Substantia nigra (tissue), 51 donors: ENCODE measurements at places on chromosomes 4 and X.

GRCh38 chr4:35963974-35964515 is 280.3 kb downstream of the ARAP2 start:
- no peak for DNase-seq

DNA sequence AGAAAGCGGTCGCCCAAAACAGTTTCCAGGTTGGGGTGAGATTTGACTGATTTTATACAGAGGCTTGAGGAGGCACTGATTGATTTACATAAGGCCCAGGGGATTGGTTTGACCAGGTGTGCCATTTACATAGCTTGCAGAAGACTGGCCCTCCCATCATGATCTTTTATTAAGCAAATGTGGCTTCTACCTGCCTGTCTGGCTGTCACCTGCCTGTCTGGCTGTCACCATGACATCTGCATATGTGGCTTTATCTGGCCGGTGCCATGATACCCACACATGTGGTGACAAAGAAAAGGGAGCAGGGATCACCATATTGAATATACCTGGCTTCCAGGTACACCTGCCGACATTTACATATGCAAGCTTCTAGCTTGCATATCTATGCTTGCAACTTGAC is 17.0 kb upstream of the CDS1 start:
- DNase-seq, result no peak

GRCh38 chr4:5040856-5041620 is 10.2 kb upstream of the STK32B start:
- no peak for DNase-seq

DNA sequence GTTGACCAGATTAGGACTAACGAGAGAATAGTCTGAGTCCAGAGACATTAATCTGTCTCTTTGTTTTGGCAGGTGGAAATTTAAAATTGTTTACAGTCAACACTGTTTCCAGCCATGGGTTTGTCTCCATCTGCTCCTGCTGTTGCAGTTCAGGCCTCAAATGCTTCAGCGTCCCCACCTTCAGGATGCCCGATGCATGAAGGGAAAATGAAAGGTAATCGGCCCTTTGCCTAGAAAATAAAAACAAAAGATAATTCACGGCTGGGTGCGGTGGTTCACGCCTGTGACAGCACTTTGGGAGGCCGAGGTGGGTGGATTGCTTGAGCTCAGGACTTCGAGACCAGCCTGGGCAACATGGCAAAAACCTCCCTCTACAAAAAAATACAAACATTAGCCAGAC is 815 bp downstream of the HCCS start:
- no peak for DNase-seq

- DNase-seq, result no peak
Observed at GRCh38 chr4:42750091-42750490, 93.2 kb upstream of the ATP8A1 start.

GRCh38 chr4:76504613-76505465 is 69.8 kb downstream of the SHROOM3 start:
- DNase-seq, result no peak

GRCh38 chr4:156732634-156733033 is 239.0 kb downstream of the PDGFC start:
- no peak for DNase-seq

DNA sequence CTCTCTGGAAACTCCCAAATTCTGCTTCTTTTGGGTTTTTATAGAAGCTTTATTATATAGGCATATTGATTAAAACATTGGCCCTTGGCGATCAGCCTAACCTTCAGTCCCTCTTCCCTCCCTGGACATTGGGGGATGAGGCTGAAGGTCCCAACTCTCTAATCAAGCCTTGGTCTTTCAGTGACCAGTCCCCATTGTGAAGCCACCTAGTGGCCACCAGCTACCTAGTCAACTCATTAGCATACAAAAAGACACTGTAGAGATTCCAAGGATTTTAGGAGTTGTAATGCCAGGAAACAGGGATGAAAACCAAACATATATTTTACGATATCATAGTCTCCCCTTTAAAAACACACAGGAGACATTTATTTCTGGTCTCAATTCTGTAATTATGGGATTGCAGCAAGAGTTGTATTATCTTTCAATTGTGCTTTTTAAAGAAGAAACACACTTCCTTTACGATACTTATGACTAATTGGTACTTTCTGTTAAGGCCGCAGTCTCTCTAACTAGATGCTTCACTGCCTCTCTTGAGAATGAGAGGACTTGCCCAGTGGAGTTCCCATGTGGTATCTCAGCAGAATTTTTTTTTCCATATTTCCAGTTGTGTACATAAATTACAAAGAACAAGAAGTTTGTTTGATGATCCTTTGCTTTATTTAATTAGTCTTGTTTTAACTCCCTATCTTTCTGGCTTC is 58.2 kb downstream of the WDR17 start:
- no peak for DNase-seq

DNA sequence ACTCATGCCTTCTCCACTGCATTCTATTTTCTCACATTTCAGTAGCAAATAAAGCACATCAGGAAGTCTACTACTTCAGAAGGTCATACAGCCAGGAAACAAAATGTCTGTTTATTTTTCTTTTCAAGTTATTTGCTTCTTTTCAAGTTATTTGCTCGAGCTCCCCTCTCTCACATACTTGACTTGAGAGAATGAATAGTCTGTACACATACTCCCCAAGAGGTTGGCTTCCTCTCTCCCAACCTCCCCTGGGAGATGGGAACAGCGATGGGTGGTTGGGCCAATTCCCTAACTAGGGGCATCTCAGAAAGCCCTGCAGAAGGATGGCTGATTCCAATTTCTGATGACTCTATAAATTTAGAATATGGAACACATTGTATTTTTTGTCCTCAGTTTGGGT is 64.7 kb upstream of the PTPN13 start:
- no peak for DNase-seq

DNA sequence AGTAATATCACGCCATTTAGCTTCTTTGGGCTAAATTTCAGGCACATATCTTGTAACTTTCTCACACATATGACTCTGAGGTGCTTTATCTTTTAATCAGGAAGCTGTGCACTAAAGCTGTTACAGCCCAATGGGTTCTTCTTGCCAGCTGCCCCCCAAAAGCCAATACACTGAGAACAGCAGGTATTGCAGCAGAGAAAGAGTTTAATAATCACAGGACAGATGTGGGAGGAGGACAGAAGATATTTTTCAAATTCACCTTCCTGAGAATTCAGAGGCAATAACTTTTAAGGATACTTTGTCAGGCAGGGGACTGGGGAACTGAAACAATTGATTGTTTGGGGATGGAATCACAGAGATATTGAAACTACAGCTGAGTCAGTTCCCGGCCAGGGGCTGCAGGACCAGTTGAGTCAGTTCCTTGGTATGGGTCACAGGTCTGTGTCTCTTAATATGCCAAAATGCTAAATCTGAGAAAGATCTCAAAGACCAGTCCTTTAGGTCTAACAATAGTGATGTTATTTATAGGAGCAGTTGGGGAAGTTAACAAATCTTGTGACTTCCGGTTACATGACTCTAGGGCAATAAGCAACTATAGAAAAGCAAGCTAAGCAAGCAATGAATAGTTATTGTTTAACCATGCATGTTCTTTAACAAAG is 28.1 kb downstream of the DDIT4L start:
- DNase-seq, result no peak

GRCh38 chr4:1315306-1315705 is 25.6 kb downstream of the MAEA start:
- DNase-seq, result no peak

DNA sequence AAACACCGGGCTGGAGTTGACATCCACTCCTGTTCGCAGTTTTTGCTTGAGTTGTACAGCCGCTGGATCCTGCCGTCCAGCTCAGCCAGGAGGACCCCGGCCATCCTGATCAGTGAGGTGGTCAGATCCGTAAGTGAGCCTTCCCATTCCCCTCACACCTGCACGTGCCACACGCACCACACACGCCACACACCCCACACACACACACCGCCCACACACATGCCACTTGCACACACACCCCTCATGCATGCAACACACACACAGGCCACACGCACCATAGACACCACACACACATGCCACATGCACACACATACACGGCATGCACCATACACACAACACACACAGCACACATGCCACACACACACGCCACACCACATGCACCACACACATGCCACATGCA is 20.1 kb upstream of the MSANTD1 start:
- no peak for DNase-seq

- no peak for DNase-seq
Observed at GRCh38 chrX:102995316-102995715, 58.2 kb downstream of the RAB40AL start.

GRCh38 chrX:101195442-101196173 is 24.0 kb upstream of the DRP2 start:
- no peak for DNase-seq

GRCh38 chrX:11465648-11466411 is 172.6 kb downstream of the AMELX start:
- no peak for DNase-seq

DNA sequence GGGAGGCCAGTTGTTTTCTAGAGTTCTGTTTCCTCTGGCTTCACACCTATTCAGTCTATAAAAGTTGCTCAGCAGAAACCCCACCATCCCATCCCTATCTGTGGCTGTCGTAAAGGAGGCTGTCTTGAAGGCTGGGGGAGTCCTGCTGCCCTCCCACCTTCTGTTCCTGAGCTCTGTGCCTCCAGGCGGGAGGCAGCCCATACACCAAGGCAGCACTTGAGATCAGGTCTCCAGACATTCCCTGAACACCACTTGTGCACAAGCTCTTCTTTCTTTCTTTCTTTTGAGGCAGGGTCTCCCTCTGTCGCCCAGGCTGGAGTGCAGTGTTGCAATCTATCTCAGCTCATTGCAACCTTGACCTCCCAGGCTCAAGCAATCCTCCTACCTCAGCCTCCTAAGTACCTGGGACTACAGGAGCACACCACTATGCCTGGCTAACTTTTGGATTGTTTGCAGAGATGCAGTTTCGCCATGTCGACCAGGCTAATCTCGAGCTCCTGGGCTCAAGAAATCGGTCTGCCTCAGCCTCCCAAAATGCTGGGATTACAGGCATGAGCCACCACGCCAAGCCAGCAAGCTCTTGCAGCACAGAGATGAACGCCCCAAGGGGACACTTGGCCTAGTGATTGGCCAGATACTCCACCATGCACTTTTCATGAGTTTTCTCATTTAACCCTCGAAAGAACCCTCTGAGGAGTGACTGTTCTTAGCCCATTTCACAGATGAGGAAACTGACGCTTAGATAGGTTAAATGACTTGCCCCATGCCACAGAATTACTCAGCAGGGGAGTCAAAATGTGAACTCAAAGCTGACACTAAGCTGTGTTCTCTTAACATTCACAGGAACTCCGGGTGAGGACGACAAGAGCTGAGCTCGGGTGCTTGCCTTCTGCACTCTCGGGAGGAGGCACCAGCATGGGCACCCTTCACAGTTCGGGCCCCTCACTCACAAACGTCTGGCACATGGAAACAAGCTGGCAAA is 55.8 kb upstream of the ENPP6 start:
- DNase-seq, result no peak

- DNase-seq, result no peak
Observed at GRCh38 chrX:134957836-134958235, 33.0 kb upstream of the SMIM10 start.
